ENCODE measurements at places on chromosomes 3 and 15.

DNA sequence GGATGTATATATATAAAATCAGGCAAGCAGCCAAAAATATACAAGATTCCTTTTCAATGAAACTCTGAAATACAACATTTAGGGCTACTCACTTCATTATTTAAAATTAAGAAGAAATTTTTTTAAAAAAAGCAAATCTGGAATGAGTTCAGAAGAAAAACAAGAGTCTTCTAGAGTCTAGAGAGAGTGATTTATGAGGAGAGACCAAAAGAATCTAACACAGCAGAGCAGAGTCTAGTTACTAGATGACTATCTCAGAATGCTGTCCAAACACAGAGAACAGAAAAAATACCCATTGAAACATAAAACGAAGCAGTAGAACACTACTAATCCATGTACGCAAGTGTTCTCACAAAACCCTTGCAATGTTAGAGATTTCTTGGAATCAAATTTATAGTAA lies 275.2 kb upstream of the CBLB start:
- DNase-seq = no peak

DNA sequence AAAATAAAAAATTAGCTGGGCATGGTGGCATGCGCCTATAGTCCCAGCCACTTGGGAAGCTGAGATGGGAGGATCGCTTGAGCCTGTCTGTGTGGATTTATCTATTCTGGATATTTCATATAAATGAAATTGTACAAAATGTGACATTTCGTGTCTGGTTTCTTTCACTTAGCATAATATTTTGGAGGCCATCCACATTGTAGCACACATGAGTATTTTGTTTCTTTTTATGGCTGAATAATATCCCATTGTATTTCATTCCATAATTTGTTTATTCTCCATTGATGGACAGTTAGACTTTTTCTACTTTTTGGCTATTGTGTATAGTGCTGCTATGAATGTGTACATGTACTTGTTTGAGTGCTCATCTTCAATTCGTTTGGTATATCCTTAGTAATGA lies 52.9 kb upstream of the DYNC1LI1 start:
- DNase-seq = no peak

DNA sequence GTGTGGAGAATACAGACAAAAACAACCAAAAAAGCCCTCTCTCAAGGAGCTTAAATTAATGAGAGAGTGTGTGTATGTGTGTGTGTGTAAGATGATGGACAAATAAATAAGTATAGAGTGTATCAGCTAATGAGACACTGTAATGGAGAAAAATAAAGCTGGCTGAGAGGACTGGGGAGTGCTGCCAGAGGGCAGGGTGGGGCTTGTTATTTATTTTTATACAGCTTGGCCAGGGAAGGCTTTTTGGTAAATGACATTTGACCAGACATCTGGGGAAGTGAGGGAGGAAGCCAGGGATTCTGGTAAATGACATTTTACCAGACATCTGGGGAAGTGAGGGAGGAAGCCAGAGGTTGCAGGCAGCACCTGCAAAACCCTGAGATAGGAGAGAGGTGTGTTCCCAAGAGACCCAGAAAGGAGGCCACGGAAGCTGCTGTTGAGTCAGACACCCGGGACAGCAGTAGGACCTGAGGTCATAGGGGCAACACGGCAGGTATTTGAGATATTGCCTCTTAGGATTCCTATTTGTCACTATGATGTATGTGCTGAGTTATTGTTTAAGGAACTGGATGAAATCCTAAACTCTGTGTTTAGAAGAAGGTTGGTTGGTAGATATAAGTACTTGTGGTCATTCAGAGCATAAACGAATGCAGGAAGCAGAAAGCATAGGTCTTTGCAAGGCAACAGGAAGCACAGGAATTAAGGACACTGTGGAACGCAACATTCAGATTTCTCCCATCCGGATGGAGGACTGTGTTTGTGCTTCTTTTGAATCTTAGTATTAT lies 2.7 kb downstream of the SV2B start:
- DNase-seq = no peak

- no peak for DNase-seq
Measured at GRCh38 chr3:156826896-156827882, 1.0 kb downstream of the LEKR1 start.

DNA sequence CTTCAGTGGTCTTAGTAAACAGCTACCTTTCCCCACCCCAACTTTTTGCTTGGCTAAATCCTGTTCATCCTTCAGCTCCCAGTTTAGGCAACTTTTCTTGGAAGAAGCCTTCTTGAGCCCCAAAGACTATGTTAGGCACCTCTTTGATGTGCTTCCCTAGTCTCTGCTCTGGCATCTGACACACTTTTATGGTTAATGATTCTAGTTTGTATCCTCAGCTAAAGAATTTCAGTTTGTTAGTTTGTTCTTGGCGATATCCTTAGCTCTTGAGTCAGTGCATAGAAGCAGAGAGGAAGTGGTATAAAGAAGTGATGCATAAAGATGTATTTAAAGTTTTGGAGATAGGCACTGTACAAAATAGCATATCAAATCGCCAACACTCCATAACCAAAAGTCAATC lies 168.4 kb downstream of the WDR72 start:
- no peak for DNase-seq

GRCh38 chr15:23395030-23395692 lies 40.6 kb downstream of the GOLGA8S start:
- DNase-seq = no peak

DNA sequence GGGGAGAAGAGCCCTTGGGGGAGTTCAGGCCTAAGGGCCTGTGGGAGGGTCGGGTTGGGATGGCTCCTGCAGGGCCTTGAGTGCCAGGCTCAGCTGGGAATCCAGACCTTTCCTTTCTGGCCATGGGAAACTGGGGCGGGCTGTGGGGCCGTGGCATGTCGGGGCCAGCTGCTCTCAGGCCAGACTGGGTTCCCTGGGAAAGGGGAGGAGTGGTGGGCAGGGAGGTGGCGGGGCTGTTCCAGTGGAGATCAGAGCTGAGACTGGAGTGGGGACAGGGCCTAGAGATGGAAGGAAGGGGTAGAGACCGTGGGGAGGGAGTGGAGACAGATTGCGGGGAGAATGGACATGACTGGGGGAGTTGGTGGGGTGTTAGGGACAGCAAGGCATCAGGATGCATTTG lies 20.3 kb downstream of the FBLN2 start:
- DNase-seq = no peak

- no peak for DNase-seq
Measured at GRCh38 chr3:177802151-177802900, 605.0 kb upstream of the TBL1XR1 start.

- no peak for DNase-seq
Measured at GRCh38 chr3:179074656-179075055, 3.0 kb upstream of the ZMAT3 start.

GRCh38 chr3:46979958-46980497 lies 562 bp downstream of the NBEAL2 start:
- no peak for DNase-seq

DNA sequence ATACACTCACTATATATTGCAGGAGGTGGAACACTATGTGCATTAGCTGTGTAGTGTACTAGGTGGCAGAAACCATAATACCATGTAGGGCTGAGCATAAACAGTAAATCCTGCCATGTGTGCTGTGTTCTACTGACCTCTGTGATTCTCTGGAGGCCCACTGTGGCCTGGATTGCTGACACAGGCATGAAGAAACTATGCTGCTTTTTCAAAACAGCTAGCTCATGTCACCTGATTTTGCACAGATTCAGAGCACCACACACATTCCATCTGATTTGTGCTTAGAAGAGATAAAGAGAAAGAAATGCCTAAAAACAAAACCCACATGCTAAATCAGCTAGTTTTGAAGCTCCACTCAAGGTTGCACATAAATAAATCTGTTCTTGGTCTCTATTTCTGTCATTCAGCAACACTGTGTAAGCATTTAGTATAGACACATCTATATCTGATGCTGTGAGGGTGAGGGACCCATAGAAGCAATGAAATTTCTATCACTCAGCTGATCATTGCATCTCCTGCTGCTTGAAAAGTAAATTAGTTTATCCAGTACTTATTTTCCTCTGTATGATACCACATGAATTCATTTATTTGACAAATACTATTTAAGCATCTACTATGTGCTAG lies 1007.7 kb upstream of the SEMA6D start:
- no peak for DNase-seq

DNA sequence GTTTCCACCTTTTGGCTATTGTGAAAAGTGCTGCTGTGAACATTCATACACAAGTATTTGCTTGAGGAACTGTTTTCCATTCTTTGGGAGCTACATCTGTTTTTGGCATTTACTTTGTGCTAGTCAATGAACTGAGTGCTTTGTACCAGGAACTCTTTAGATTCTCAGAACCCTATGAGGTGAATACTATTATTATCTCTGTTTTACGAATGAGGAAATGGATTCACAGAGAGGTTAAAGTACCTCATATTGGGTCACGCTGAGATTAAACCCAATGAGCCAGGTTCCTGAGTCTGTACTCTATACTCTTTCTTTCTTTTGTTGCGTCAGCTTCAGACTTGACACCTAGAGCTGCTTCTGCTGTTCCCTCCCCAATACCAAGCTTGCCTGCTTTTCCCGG lies 358.1 kb downstream of the CNTN4 start:
- no peak for DNase-seq

DNA sequence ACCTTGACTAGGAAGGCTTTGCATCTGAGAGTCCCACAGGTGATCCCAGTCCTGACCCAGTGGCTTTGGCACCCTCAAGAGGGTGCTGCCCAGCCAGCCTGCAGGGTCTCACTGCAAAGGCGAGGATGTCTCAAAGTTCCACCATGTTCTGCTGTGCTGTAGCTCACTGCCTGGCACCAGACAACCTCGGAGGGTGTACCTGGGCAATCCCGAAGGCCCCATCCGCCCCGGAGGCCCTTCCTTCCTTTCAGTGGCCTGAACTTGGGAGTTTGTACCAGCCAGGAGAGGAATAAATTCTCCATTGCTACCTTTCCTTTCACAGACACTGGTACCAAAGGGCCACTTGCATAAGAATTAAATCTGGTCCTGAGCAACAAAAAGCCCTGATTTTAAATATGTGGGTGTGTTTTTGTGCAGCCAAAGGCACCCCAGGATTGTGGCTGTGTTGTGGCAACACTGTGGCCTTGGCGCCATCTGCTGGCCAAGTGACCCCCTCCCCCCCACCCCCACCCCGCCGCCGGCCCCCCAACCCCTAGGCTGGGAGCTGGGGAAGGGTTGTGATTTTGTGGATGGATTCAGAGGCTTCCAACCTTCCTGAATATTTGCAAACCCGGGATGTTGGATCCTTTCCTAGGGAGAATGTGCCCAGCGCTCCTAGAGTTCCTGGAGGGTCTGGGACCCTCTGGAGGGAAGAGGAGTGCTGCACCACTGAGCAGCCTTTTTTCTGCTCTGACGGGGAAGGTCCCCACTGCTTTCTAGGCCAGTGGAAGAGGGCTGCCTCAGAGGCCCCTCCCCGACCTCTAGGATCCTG lies 9.7 kb upstream of the PTPN23 start:
- DNase-seq = no peak

DNA sequence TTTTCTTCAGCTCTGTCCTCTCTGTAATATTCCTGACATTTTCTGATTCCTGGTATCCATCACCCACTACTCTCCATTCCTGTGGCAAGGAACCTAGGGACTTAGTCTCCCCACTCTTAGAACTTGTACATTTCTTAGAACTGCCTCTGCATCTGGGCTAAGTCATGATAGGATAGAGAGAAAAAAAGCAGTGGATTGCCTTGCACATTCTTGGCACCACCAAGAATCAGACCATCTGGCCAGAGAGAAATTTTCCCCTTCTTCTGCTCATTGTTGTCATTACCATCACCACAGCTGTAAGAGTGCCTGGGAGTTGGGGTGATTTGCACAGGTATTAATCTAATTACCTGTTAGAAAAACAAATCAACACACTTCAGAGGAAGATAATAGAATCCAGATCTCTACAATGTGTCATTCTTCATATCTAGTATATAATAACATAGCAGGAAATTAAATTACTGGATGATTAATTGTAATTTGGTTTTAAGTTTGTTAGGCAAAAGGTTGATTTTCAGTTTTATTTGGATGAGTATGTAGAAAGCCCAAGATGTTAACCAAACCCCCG lies 264.8 kb upstream of the ZPLD1 start:
- DNase-seq = no peak

DNA sequence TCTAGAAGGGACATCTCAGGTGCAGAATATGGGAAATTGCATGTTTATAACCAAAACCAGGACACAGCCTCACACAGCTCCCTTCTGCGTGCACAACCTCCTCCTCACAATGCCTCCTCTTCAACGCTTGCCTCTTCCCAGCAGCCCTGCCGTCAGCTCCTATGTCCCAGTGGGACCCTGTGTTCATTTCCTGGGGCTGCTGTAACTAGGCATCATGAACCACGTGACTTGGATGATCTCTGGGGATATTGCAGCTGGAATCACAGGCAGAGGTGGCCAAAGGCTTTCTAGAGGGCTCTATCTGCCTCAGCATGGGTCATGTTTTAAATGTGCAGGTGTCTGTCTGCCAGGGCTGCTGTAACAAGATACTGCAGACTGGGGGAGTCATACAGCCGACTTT lies 375.3 kb downstream of the OCA2 start:
- no peak for DNase-seq

- peak; percentile 24 for DNase-seq
Measured at GRCh38 chr3:190883973-190884832, 21.7 kb upstream of the GMNC start.

DNA sequence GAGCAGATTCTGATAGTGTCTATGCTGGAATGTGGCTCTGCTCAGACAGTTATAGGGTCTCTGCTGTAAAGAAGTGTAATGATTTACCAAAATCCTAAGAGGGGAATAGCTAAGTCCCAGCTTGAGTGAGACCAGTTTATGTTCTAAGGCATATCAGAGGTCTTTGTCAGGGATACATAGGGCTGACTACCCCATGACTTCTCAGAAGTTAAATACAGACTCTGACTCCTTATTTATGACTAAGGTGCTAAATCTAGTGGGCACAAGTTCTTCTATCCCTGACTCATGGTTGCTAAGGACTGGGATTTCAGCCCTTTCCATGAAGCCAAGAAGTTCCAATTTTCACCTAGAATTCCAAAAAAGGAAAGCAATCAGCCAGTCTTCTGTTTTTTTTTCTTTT lies 192.6 kb upstream of the POU1F1 start:
- DNase-seq = no peak

DNA sequence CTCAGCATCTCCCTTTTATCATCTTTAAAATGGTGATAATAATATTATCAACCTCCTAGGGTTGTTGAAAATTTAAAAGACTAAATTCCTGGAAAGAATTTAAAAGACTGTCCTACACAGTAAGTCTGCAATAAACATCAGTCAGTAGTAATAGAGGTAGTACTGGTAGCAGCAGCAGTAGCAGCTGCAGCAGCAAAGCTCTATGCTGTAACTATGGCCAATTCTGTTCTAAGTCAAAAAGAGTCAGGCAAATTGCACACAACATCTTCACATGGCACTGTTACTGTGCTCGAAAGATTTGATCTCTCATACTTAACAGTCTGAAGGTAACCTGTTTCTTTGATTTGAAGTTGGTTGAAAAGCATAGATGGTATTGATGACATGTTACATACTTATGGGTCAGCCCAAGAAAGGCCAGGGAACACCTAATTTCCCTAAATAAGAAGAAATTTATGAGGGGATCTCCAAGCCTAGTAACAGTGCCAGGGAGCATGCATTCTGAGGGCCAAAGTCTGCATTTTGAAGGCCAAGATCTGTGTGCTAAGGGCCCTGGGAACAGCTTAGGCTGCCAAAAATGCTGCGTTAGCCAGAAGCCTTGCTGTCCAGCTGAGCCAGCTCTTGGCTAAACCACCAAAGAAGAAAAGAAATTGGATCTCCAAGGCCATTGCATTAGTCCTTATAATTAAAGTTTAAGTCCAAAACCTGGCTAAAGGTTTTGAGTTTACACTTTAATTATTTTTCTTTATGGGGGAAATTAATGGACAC lies 68.2 kb downstream of the SIDT1 start:
- DNase-seq = no peak
